ENCODE measurements at places on chromosomes 13 and 19. TPM values are rescaled to one million over a fixed set of nuclear protein-coding genes. Genes with fewer than 3 reads are reported as not detected.

DNA sequence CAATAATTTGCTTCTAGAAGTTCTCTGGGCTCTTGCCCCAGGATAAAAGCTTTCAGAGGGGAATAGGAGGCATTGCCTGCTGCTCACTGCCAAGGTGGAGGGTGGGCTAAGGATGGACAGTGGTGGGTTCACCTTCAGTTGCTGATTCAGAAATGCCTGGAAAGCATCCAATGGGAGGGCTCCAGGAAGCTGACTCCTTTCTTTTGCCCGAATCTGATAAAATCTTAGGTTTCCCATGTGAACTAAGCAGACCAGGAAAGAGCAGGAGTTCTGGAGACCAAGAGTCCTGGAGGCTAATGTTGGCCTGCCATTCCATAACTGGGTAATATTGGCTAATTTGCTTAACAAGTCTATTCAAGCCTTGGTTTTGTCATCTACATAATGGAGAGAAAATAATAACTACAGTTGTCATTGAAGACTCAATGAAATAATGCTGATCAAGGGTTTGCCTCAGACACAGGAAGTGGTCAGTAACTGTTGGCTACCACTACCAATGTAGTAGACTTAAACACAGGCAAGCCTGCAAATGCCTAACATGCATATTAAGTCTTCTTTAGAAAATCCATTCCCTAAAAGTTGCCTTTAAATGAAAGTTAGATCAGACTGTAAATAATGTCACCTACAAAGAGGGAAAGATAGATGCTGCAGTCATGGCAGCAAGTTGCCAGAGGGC lies 528.4 kb upstream of the NBEA start:
- no peaks in the 10 kb centered on the region for H3K27me3 ChIP-seq
- H3K4me1 ChIP-seq, result no peaks in the 10 kb centered on the region
- H3K36me3 ChIP-seq, result no peaks in the 10 kb centered on the region
- H3K4me3 ChIP-seq, result no peak overlapping the region
- no peak for DNase-seq

- peaks cover 58% of the 10 kb centered on the region for H3K4me1 ChIP-seq
- H3K4me3 ChIP-seq, result peak overlapping the region; percentile 95
- no peak for DNase-seq
These were observed 7.9 kb downstream of the FOSB start for GRCh38 chr19:45475537-45476291.

- no peak overlapping the region for H3K27ac ChIP-seq
- peaks cover 56% of the 10 kb centered on the region for H3K27me3 ChIP-seq
- peaks cover 2% of the 10 kb centered on the region for H3K36me3 ChIP-seq
- peaks cover 4% of the 10 kb centered on the region for H3K4me1 ChIP-seq
- no peak overlapping the region for H3K4me3 ChIP-seq
- no peak for DNase-seq
These were observed 37.6 kb downstream of the ZNRF4 start for GRCh38 chr19:5492635-5493409.

GRCh38 chr13:23608701-23609413 lies 38.6 kb downstream of the TNFRSF19 start:
- H3K36me3 ChIP-seq, result peaks cover 3% of the 10 kb centered on the region
- DNase-seq, result no peak
- no peak overlapping the region for H3K27ac ChIP-seq
- peaks cover 44% of the 10 kb centered on the region for H3K27me3 ChIP-seq

DNA sequence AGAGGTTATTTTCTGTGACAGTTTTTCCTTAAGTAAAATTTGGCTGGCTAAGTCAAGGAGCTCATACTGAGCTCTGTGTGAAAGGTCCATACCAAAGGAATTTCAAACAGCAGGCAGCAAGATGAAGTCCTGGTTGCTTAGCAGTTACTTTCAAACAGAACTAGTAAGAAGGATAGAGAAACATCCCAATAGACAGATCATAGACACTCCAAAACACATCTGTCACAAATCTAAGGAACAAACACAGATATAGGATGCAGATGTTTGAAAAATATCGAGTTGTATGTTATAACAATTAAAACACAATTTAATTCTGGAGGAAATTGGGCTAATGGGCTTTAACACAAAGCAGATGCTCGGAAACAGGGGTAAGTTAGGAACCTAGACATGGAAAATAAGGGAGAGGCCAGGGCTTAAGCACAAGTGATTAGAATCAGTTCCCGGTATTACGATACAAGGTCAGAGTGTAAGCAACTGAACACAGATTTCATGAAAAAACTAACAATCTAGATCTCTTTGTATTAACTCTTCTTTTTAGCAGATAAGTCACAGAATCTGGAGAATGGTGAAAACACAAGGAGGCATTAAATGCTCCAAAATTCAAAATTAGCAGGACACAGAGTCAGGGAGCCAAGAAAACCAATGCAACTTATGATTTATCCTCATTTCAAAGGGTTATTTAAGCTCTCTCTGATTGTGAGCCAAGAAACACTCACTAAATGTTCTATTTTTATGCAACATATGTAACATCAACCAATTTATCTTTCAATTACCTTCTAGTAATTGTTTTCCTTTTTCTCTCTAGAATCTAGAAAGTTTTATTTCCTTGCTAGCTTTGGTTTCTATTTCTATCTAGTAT lies 1992.9 kb upstream of the PCDH20 start:
- H3K4me3 ChIP-seq, result no peak overlapping the region
- no peak for DNase-seq
- H3K4me1 ChIP-seq, result no peaks in the 10 kb centered on the region
- H3K27ac ChIP-seq, result no peak overlapping the region
- H3K36me3 ChIP-seq, result no peaks in the 10 kb centered on the region
- no peaks in the 10 kb centered on the region for H3K27me3 ChIP-seq

DNA sequence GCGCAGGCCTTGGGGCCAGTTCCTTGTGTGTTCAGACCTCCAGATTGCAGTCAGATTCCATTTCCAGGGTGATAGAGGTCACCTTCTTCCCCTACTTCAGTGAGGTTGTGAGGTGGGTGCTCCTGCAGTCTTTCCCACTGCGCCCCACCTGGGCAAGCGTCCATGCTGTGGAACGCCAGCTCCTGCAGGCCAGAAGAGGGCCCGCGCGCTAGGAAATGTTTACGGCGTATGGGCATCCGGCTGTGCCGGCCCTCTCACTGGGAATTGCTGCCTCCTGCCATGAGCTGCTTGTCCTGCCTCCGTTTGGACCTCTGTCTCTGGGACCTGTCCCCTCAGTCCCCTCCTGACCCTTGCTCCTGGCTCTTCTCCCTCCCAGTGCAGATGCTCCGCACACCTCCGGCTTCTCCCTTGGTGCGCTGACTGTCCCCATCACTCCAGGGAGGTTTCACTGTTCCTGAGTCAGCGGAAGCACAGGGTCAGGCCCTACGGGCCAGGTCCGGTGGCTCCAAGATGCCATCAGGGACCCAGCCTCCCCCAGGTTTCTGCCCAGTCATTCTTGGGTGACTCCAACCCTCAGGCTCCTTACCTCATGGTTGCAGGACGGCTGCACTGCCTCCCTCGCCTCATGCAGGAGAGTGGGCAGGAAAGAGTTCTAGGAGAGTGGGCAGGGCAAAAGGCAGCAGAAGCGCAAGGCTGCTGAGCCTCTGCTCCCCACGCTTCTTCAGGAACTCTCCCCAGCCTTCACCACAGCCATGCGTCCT lies 56.6 kb downstream of the SMARCA4 start:
- no peak for DNase-seq
- no peak overlapping the region for H3K27ac ChIP-seq
- peaks cover 2% of the 10 kb centered on the region for H3K4me1 ChIP-seq
- H3K36me3 ChIP-seq, result peaks cover 5% of the 10 kb centered on the region

DNA sequence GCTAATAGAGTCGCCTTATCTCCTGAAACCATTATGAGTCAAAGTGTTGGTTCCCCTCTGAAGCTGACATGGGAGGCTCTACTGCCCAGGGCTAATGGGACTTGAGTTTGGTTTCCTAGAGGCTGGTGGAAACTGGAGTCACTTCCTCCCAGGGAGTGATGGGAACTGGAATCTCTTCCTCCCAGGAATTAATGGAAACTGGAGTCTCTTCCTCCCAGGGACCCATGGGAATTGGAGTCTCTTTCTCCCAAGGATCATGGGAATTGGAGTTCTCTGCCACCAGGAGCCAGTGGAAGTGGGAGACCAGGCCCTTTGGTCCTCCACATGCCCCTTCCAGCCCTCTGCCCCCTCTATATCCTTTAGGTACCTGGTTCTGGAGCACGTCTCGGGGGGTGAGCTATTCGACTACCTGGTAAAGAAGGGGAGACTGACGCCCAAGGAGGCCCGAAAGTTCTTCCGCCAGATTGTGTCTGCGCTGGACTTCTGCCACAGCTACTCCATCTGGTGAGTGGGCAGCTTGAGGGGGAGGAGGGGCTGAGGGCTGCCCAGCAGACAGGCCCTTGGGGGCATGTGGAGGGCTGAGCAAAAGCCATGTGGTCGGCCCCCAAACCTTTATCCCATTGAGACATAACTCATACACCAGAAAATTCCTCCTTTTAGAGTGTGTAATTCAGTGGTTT lies 5.5 kb downstream of the BRSK1 start:
- H3K4me1 ChIP-seq, result peaks cover 4% of the 10 kb centered on the region
- H3K27me3 ChIP-seq, result no peaks in the 10 kb centered on the region
- no peak overlapping the region for H3K27ac ChIP-seq
- no peaks in the 10 kb centered on the region for H3K36me3 ChIP-seq
- no peak overlapping the region for H3K4me3 ChIP-seq

DNA sequence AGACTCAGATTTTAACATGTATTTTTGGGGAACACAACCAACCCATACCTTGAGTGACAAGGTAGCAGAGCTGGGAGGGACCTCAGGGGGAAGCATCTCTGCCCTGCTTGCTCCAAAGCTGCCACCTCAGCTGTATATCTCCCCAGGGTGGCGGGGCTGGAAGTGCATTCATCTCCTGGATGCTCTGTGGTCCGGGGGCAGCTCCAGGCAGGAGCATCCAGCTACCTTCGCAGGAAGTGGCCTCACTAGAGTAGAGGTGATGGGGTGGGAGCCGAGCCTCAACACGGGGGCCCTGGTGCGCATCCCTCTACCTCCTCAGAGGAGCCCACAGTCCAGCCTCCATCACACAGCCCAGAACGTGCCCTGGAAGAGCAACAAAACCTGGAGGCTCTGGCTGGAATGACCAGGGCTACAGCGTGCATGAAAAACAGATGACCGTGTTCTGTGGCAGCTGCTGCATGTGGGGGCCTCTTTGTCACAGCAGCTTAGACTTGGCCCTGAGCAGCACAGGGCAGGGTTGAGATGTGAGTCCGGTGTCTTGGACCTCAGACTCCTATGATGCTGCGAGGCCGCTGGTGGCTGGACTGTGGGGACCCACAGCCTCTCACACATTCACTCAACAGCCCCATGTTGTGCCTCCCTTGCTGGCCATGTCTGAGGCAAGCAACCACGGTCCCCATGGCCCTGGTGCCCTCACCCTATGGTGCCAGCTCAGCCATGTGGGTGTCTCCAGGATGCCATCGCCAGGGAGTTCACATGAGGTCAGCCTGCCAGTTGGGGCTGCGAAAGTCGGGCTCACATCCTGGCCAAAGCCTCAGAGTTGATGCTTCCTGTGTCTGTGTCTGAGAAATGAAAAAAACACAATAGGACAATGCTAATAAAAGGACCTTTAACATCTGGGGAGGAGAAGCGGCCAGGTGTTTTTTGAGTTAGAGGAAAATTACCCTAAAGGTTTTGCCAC lies 17.1 kb upstream of the GAS6 start:
- no peak for DNase-seq
- H3K36me3 ChIP-seq, result no peaks in the 10 kb centered on the region
- H3K4me1 ChIP-seq, result peaks cover 13% of the 10 kb centered on the region

DNA sequence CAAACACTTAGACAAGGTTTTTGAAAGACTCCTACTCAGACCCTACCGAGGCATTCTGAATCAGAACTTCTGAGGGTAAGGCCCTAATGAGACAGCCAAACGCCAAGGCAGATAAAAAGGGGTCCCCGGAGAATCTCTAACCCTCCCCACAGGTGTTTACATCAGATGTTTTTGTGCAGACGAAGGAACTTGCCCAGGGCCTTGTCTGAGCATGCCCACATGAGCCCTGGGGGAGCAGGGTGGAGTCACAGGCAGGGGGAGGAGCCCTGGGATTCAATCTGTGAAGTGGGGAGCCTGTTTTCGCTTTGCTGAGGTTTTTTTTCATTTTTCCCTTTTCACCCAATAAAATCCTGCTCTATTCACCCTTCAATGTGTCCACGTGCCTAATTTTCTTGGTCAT lies 61.6 kb upstream of the MED4 start:
- peaks cover 7% of the 10 kb centered on the region for H3K36me3 ChIP-seq
- peak overlapping the region; percentile 73 for H3K4me3 ChIP-seq
- peak; percentile 67 for DNase-seq
- peak overlapping the region; percentile 100 for H3K27ac ChIP-seq
- no peaks in the 10 kb centered on the region for H3K27me3 ChIP-seq
- H3K4me1 ChIP-seq, result peaks cover 60% of the 10 kb centered on the region

DNA sequence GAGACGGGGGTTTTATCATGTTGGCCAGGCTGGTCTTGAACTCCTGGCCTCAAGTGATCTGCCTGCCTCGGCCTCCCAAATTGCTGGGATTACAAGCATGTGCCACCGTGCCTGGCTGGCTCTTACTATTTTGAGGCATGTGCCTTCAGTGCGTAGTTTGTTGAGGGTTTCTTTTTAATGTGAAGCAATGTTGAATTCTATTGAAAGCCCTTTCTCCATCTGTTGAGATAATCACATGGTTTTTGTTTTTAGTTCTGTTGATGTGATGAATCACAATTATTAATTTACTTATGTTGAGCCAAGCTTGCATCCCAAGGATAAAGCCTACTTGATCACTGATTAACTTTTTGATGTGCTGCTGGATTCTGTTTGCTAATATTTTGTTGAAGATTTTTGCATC lies 290.9 kb downstream of the KCNRG start:
- no peak overlapping the region for H3K4me3 ChIP-seq
- DNase-seq, result no peak

DNA sequence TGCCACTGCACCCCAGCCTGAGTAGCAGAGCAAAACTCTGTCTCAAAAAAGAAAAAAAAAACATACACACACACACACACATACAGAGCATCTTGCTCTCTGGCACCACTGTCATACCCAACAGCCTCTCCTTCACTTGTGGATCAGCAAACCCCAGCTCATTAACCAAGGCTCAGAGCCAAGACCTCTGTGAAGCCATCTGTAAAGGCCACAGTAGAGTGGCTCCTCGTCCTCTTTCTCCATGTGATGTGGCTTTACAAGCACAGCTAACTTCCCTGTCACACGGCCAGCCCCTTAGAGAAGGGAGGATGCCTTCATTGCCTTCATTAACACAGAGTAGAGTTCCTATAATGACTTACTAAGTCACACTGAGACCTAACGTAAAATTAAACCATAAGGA lies 62.7 kb upstream of the LSM14A start:
- H3K4me1 ChIP-seq, result peaks cover 3% of the 10 kb centered on the region
- H3K27me3 ChIP-seq, result peaks cover 41% of the 10 kb centered on the region
- no peak for DNase-seq
- H3K4me3 ChIP-seq, result no peak overlapping the region
- peaks cover 2% of the 10 kb centered on the region for H3K36me3 ChIP-seq

DNA sequence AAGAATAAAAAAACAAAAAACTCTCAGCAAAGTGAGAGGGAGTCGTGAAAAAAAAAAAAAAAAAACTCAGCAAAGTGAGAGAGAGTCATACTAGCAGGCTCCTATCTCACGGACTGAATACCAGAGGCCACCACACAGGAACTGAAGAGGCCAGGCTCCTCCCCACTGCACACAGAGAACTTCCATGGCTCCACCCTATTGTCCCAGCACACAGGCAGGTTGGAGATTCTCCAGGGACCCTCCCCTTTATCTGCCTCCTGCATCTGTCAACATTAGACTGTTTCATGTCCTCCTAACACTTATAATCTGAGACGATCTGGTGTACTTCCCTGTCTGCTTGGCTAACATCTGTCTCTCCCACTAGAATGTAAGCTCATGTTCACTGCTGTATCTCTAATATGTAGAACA lies 37.0 kb upstream of the FARP1 start:
- peaks cover 9% of the 10 kb centered on the region for H3K27me3 ChIP-seq
- DNase-seq, result no peak
- no peak overlapping the region for H3K4me3 ChIP-seq

Gene ZNF625
- 0.75 TPM for total RNA-seq
